ENCODE measurements at places on chromosomes 1 and 21.

GRCh38 chr1:39127513-39127912 is 77.0 kb upstream of the MACF1 start:
- no peak for DNase-seq

DNA sequence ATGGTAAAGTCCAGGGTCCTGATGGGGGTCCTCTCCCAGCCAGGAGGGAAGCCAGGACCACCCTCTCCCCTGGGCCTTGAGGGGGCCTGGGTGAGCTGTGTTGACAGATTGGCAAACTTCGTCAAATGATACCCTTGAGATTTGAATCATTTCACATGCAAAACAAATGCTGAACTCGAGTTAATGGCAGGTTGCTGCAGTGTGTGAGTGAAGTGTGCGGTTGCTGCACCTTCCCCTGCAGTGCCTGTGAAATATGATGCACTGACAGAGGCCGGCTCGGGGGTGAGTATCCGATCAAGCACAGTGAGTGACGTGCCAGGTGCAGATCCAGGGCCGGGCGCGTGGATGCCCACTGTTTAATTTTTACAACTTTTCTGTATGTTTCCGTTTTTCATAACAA is 5.7 kb upstream of the KRTAP12-1 start:
- no peak for DNase-seq

DNA sequence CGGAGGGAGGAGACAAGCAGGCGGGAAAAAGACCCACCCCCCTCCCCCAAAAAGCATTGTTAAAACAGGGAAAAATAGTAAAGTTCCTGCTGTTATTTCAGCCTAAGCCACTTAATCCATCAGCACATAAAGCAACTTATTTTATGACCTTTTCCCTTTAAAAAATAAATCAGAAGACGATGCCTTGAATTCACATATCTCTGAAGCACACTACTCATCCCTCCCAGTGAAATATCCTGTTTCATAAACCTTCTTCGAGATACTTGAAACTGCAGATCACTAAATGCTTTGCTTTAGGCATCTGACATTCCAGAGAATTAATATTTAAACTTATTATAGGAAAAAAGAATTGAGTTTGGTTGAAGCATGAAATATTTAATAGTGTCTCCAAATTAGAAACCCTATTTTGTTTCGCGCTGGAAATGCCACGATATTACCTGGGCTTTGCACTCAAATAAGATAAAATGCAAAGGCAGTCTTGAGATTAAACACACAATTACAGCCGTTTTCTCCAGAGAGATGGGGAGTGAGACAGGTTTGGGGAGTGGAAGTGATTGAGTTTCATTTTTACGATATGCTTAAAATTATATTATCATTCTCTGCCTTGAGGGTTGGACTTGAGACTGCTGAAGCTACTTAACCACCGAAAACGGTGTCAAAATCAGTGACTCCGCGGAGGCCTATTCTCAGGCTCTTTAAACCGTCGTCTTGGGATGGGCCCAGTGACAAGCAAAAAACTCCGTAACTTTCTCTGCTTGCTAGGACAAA is 9.3 kb downstream of the GLIS1 start:
- no peak for DNase-seq

DNA sequence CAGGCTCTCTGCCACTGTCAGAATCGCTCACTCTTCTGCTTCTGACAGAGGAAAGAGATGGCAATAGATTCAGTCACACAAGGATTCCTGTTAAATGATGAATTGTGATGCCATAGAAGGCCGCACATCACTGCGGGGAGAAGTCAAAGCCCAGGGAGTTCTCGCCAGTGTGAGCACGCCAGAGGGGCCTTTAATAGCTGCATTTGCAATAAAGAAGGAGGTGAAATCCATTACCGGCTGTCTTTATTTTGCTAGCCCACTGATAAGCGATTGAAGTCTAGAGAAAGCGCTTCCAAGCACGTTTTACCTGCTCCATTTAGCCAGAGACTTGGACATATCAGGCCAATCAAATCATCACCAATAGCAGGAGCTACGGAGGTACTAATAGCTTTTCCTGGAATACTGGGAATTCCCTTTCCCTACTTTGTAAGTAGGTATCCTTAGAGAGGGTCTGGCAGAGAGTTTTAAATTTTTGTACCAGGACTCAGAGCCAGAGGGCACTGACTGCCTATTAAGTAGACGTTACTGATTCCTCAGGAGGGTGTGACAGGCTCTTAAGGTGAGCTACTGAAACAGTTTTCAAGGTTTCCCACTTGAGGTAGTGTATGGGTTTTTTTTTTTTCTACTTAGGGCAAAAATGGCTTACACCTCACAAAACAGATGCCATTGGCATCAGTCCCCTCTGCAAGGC is 10.2 kb upstream of the TARBP1 start:
- DNase-seq = no peak

DNA sequence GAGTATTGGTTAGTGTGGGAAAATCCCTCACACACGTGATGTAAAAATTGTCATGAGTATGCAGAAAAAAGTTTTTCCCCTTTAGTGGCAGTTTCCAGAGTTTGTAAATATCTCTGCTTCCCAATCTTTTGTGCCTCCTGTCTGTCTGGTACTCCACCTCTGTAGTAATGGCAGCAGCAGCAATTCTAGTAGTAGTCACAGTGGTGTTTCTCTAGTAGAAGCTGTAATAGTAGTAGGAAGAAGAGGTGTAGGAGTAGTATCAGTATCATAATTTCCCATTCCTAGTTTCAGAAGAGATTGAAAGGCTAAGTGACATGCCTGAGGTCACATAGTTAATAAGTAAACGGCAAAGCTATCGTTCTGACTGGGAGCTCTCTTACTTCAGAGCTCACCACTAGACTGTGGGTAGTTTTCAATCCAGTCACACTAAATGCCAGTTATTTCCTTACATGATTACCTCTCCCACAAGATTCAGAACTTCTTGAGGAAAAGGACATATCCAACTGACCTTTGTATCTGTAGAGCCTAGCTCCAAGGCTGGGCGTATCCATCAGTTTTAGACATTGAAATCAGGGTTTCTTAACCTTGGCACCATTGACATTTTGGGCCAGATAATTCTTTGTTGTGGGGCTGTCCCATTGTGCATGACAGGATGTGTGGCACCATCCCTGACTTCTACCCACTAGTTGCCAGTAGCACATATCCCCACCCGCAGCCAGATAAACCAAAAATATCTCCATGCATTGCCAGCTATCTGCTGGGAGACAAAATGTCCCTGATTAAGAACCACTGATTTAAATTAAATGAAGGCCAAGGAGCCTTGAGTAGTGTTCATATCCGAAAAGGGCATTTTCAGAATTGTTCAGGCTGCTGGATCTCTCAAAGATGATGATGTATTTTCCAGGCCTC is 135.9 kb downstream of the FGGY start:
- no peak for DNase-seq

All from activated CD4-positive, CD25-positive, alpha-beta regulatory T cell (primary cell).